AG09309 (cell line): ENCODE measurements at places on chromosomes 3 and 15.

DNA sequence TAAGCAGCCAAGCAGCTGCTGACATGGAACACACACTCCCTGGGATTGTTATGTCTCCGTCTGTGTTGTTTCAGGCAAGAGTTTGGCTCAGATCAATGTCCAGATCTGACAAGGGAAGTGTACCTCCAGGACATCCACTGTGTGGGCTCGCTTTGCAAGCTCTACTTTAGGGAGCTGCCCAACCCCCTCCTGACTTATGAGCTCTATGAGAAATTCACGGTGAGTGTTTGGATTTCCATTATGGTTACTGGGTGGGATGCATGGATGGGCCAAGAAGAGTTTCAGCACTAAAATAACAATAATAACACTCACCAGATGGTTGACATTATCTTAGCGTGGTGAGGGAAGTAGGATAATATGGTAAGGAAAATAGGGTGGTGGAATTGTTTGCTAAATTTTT lies 74.1 kb downstream of the ARHGAP31 start:
- DNase-seq: no peak

DNA sequence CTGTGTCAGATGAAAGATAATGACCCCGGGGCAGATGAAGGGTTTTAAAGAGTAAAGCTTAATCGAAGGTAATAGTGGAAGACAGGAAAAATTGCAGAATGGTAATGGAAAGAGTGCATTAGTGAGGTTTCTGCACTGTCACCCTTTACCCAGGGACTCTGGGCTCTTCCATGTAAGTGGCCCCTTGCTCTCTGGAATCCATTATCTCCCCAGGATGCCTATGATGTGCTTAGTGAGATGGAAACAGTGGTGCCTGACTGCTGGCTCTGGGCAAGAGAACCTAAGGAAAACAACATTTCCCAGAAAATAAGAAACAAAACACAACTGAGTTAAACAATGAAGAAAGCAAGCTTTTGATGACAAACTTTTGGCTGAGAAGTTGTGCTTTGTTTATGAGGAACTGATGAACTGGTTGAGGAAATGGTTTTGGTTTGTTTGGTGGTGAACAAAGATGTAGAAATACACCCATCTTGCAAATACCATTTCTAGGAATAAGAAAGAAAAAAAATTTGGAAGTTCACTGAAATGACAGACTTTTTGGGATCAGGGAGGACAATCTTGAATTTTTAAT lies 119.9 kb upstream of the RASGRP1 start:
- DNase-seq: no peak

GRCh38 chr3:10836676-10837075 lies 20.6 kb downstream of the SLC6A11 start:
- DNase-seq: no peak

DNA sequence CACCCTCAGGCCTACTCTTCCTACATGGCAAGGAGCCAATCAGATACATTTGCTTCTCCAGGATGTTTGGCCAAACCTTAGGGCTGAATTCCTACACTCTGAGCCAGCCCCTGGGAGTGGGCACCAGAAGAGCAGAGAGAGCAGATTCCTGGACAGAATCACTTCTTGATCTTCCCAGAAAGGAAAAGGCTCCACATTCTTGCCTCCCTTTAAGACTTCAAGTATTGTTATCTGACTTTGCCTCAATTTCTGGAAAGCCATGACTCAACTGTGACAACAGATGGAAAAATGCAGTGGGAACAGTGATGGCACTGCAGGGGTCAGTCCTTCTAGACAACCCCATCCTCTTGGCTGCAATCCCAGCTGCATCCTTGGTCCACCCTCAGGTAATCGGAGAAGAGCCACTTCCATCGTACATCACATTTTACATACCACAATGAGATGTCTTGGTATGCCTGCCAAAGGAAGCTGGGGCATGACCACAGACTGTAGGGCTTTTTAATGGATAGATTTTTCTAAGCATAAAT lies 21.0 kb downstream of the SLCO2A1 start:
- peak; percentile 67 for DNase-seq

GRCh38 chr15:66619152-66619903 lies 53.5 kb upstream of the LCTL start:
- peak; percentile 17 for DNase-seq

GRCh38 chr3:175329373-175329772 lies 470.2 kb downstream of the NAALADL2 start:
- no peak for DNase-seq

DNA sequence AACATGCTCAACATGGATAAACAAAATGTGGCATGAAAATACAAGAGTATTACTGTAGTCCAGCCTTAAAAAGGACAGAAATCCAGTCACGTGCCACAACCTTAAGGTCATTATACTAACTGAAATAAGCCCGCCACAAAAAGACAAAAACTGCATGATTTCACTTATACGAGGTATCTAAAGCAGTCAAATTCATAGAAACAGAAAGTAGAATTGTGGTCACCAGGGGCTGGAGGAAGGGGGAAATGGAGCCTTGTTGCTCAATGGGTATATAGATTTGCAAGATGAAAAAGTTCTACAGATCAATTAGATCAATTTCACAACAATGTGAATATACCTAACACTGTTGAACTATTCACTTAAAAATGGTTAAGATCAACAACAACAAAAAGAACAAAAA lies 7.4 kb downstream of the GLB1 start:
- no peak for DNase-seq
